Activated T-cell treated with anti-CD3 and anti-CD28 coated beads, Interleukin-2, amount 50 U/mL, for 48 hours (primary cell): ENCODE measurements at places on chromosomes 7 and 10.

DNA sequence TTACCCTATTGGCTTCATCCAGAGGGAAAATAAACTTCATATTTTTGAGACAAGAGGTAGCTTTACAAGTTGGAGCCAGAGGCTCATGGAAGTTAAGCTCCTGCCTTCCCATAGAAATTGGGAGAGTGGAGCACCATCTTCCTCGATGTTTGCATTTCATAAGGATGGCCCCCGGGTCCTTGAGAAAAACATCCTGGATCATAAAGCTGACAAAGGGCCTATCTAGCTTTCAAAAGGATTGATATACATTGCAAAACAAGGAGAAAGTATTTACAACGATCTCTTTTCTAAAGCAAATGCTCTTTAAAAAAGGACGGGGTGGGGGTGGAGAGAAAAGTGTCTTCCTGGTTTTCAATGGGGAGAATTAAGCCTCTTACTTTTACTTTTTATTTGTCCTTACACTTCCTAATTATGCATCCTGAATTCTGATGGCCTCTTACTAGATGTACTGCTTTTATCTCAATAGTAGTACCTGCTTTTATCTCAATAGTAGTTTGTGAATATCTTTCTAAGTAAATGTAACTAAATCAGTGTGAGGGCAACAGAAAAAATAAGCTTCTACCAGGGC, 65.6 kb downstream of the PTPRZ1 start:
- no peak for DNase-seq

- DNase-seq: no peak
These were observed 75.6 kb downstream of the CTBP2 start for GRCh38 chr10:125084614-125085257.

- no peak for DNase-seq
These were observed 33.4 kb downstream of the AKAP9 start for GRCh38 chr7:91974066-91974465.

DNA sequence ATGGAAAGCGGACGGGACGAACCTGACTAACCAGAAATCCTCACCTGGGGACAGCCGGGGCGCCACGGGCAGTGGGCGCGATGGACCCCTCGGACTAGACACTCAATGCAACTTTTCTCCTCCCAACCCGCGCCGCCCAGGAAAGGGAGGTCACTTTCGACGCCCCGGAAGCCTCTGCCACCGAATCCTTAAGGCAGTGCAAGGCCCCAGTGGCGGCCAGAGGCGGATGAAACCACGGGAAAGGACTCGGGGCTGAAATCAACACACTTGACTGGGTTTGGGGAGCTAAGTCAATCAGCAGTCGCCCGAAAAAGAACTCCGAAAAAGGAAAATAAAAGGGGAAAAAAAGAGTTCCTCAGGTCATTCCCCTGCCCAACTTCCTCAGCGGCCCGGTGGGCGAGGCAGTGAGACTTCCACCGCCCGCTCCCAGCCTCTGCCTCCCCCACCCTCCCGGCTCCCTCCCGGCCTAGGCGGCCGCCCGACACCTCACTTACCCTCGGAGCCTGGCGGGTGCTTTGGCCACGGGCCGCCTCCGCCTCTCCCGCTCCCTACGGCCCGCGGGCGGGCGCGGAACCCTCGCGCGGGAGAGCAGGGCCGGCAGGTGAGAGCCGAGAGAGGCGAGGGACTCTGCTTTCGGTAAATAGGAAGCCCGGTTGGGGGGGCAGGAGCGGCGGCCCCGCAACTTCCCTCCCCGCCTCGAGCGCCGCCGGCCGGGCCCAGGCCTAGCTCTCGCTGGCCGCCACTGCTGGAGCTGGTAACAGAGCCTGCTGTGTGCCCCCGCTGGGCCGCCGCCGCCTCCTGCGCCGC, 518 bp downstream of the WAPL start:
- DNase-seq: peak; percentile 70

GRCh38 chr7:131959106-131959812, 402.8 kb upstream of the PODXL start:
- DNase-seq: no peak

GRCh38 chr7:33562996-33563395, 342.3 kb upstream of the BMPER start:
- no peak for DNase-seq

DNA sequence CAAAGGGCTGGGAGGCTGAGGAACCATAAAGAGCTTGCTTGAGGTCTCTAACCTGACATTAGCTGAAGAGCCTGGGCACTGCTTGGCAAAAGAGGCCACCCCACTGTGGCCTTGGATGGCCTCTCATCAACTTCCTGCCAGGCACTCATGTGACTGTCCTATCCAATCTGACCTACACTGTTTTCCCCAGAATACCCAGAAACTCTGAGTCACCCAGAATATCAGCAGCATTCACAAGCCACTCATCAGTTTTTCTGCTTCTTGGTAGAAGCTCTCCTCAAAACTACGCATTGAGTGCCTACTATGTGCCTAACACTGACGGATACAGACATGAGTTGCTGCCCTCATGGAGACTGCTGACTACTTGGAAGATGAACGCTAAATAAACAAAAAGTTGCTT, 4.1 kb upstream of the NT5C2 start:
- peak; percentile 49 for DNase-seq

- DNase-seq: no peak
These were observed 62.9 kb downstream of the SYPL1 start for GRCh38 chr7:106049139-106049752.

GRCh38 chr10:75195035-75195763, 15.4 kb upstream of the VDAC2 start:
- DNase-seq: no peak

- DNase-seq: no peak
These were observed 12.8 kb downstream of the SNX8 start for GRCh38 chr7:2301511-2301863.

GRCh38 chr7:28406192-28406591, 6.1 kb upstream of the CREB5 start:
- no peak for DNase-seq

- no peak for DNase-seq
These were observed 15.7 kb downstream of the LRRTM3 start for GRCh38 chr10:66941491-66941890.

- DNase-seq: no peak
These were observed 181.8 kb upstream of the MBL2 start for GRCh38 chr10:52954407-52954806.

DNA sequence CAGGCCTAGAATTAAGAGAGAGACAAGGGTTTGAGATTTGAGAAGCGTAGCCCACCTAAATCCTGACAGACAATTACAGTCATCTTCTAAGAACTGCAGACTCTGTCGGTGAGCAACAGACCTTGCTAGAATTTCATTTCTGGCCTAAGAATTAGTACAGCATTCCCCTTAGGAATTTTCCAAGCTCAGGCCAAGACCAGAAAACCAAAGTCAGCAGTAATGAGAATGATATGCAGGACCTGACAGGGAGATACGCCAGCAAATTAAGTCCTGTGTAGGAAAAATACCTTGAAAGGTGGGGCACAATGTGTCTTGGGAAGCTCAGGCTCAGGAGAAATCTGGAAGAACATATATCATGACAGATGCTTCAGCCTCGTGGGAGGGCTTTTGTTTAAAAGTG, 52.7 kb upstream of the HERPUD2 start:
- DNase-seq: no peak

- no peak for DNase-seq
These were observed 82.4 kb upstream of the SLC13A1 start for GRCh38 chr7:123282181-123282580.

DNA sequence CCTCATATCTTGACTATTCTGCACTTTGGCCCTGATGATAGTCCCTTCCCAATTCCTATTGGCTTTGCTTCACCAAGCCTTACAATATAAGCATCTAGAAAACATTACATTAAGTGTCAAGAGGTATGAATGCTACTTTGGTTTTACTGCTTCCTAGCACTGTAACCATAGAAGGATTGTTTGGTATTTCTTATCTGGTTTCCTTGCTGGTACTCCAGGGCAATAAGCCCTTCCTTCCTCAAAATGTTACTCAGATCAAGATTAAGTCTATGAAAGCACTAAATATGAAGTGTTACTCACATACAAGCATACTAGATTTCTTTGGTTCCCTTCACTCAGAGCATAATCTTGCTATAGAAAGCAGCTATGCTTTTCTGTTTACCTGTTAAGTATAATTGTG, 492.5 kb downstream of the ETV1 start:
- no peak for DNase-seq

GRCh38 chr10:16519908-16520861, 1.5 kb downstream of the C1QL3 start:
- peak; percentile 27 for DNase-seq

GRCh38 chr10:87818505-87819288, 671 bp upstream of the ATAD1 start:
- peak; percentile 76 for DNase-seq

DNA sequence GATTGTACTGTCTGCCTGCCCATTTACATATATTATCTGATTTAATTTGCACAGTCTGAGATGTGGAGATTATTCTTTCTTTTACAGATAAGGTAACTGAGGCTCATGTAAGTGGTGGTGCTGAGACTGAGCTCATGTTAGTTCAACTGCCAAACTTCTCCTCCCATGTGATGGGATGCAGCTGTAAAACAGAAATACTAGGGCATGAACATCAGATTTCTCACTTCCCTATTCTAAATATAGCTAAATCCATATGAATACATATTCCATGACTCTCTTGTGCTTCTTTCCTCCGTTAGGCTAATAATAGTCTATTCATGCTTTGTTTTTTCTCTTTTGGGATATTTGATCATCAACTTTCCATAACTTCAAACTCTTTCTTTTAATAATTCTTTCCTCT, 84.7 kb downstream of the PTPRZ1 start:
- DNase-seq: no peak

DNA sequence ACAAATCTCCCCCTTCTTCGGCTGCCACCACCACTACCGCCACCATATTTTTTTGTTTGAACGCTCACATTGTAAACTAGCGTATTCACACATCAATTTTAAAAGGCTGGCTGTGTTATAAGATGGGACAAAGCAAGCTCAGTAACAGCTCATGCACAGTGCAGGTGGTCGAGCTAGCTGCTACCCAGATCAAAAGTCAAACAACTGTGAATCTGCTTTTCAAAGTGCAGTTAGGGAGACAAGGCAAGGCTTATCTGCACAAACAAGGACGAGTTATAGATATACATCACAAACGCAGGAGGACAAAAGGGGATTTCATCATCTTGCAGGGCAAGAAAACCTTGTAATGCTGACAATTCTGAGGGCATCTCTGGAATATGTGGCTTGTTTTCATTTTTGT, 231.6 kb downstream of the VTI1A start:
- DNase-seq: no peak

GRCh38 chr7:50534690-50535290, 30.4 kb downstream of the DDC start:
- peak; percentile 29 for DNase-seq

DNA sequence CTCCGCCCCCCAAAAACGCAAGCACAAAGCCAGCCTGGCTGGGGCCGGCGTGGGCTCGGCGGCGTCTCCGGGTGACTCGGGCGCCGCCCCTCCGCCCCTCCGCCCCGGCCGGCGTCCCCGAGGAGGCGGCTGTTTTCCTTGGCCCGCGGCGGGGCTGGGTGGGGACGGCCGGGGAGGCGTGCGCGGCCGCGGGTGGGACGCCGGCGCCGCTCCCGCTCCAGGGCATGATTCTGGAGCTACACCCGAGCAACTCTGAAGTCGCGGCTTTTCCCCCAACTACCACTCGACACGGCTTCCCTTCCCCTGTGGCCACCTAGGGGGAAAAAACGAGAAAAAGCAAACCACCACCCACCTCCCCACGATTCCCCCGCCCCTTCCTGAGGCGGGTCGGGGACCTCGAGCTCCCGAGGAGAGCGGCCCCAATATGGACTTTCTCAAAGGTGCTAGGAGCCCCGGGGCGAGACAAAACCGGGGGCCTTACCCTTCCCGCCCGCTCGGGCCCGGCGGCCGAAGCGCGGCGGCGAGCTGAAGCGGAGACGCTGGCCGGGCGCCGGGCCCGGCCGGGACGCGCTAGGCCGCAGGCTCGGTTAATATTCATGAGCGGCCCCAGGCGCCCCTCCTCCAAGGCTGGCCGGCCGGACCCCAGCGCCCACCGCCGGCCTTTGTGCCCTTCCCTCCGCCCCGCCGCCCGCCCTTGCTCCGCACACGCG, 856 bp downstream of the ARHGAP21 start:
- DNase-seq: peak; percentile 70

GRCh38 chr10:69641261-69641980, 11.4 kb downstream of the FAM241B start:
- no peak for DNase-seq

DNA sequence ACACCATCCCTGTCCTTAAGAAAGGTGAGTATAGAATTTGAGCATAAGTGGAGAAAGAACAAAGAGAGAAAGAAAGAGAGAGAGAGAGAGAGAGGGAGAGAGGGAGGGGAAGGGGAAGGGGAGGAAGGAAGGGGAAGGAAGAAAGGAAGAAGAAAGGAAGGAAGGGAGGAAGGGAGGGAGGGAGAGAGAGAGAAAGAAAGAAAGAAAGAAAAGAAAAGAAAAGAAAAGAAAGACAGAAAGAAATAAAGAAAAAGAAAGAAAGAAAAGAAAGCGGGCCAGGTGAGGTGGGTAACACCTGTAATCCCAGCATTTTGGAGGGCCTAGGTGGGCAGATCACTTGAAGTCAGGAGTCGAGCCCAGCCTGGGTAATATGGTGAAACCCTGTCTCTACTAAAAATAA, 19.9 kb downstream of the CCL24 start:
- DNase-seq: no peak

GRCh38 chr7:88278881-88279280, 27.8 kb downstream of the STEAP4 start:
- no peak for DNase-seq

GRCh38 chr7:44383566-44383965, 58.2 kb upstream of the CAMK2B start:
- DNase-seq: no peak

GRCh38 chr10:43084812-43085211, 7.9 kb downstream of the RET start:
- DNase-seq: no peak

GRCh38 chr10:77305650-77306632, 331.7 kb downstream of the KCNMA1 start:
- DNase-seq: no peak

DNA sequence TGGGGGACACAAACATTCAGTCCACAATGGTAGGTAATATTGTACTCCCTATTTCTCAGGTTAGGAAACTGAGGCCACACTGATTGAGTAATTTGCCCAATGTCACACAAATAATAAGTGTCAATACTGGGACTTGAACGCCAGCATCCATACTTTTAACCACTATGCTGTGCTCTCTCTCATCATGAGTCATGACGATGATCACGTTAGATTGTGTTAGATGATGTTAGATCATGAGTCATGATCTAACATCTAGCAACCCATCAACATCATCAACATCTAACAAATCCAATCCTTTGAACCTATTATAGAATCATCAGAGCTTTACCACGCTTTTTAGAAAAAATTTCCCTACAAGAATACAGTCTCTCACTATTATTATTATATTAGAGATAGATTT, 28.1 kb upstream of the HERPUD2 start:
- DNase-seq: no peak

GRCh38 chr7:99643464-99643863, 26.7 kb downstream of the ZSCAN25 start:
- no peak for DNase-seq

DNA sequence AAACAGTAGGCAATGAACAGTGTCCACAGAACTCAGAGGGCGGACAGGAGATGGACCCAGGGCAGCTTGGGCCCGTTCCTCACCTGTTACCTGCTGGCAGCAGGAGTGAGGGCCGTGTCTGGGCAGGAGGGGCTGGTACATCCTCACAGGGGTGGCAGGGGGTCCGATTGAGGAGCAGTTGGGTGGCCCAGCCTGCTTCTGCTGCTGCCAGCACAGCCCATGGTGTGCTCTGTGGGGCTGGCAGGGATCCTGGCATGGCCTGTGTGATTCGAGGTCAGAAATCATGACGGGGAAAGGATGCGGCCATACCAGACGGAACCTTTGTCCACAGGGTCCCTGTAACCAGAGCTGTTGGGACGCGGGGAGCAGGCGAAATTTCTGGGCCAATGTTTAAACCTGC, 49.6 kb downstream of the INPP5A start:
- DNase-seq: no peak

GRCh38 chr7:150398965-150399320, 19.8 kb downstream of the ZNF775 start:
- no peak for DNase-seq
